ENCODE measurements at places on chromosomes 1 and 21.

GRCh38 chr1:161185732-161186311 is 8.5 kb upstream of the B4GALT3 start:
- no peak for DNase-seq

DNA sequence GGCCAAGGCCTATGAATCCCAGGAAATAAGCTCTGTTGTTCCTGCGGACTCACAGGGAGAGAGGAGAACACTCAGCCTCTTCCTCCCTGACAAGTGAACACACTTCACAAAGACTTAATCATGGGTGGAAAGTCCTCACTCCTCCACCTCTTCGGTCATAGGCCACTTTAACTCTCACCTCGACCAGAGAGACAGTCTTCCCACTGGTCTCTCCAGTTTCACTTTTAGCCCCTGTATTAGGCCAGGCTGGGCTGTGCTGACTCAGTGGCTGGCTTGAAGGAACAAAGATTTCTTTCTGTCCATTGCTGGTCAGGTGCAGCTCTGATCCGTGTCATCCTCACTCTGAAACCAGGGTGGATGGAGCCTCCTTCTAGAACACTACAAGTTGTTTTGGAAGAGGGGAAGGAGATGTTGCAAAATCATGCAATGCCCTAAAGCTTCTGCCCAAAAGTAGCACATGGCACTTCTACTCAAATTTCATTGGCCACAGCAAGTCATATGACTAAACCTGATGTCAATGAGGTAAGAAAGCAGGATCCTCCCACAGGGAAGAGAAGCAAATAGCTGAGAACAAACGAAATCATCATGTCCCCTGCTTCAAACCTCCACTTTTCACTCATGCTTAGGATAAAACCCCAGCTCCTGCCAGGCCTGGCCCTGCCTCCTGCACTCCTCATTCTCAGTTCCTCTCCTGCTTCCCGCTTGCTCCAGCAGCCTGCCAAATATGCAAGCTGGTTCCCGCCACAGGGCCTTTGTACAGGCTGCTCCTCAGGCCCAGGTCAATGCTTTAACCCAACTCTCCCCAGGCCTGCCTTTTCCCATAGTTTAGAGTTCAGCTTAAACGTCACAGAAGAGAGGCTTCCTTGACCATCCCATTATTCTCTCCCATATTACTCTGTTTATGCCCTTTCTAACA is 150.5 kb upstream of the RUNX3 start:
- DNase-seq = no peak

DNA sequence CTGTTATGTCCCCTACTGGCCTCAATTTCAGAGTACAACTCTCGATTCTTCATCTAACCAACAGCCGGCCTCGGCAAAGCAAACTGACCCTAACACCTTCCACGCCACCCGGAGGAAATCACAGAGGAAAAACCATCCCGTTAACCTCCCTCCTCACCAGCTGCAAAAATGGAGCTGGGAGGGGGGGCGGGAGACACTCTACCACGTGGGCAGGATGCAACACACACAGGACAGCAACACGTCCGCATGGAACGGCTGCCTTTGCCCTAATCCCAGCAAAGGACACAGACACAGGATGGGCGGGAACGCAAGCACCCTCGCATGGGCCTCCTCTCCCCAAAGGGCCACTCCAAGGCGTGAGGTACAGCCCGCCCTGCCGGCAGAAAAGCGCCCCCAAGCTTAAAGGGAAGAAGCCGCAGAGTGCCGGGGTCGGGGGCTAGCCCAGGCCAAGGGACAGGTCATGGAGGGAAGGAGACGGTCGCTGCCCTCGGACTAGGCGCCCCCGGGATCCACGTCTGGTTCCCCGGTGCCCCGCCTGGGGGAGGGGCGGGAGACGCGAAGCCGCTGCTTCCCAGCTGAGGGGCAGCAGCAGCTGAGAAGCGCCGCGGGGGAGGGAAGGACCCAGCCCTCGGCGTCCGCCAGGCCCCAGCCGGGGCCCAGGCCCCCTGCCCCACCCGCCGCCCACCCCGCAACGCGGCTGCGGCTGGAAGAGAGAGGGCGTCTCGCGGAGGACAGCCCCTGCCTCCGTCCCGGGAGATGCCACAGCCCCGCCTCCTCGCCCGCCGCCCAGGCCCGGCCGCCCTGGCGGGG is 590 bp downstream of the FOXJ3 start:
- DNase-seq = peak; percentile 52

DNA sequence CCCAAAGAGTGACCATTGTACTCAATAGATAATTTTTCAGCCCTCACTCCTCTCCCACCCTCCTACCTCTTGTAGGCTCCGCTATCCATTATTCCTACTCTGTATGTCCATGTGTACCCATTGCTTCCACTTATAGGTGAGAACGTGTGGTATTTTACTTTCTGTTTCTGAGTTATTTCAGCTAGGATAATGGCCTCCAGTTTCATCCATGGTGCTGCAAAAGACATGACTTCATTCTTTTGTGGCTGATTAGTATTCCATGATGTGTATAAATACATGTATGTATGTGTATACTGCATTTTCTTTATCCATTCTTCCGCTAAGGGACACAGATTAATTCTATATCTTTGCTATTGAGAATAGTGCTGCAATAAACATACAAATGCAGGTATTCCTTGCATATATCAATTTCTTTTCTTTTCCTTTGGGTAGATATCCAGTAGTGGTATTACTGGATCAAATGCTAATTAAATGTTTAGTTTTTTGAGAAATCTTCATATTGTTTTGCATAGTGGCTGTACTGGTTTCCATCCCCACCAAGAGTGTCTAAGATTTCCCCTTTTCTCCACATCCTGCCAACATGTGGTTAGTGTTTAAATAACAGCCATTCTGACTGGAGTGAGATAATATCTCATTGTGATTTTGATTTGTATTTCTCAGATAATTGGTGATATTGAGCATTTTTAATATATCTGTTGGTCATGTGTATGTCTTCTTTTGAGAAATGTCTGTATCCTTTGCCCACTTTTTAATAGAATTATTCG is 4.9 kb downstream of the LY9 start:
- peak; percentile 56 for DNase-seq

DNA sequence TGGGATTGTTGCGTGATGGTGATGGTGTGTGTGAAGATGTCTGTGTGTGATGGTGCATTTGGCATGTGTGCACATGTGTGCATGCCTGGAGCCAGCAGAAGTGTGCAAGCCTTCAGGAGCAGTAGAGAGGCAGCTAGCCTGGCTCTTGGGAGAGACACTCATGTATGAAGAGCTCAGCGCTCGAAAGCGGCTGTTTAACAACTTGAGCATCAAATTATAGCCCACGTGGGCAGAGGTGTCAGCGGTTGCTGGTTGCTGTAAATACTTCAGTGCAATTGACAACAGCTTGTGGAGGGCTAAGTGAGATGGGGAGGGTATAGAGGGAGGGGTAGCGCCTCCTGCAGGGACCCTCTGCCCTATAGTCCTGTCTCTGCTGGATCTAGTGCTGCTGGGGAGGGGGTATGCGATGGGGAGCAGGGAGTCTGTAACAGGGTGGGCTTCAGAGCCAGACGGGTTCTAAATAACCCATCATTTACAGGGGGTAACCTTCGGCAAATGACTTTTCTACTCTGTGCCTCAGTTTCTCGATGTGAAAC is 21.5 kb downstream of the FOXD2 start:
- no peak for DNase-seq

- DNase-seq = no peak
Observed at GRCh38 chr1:18527921-18528320, 47.2 kb downstream of the KLHDC7A start.

DNA sequence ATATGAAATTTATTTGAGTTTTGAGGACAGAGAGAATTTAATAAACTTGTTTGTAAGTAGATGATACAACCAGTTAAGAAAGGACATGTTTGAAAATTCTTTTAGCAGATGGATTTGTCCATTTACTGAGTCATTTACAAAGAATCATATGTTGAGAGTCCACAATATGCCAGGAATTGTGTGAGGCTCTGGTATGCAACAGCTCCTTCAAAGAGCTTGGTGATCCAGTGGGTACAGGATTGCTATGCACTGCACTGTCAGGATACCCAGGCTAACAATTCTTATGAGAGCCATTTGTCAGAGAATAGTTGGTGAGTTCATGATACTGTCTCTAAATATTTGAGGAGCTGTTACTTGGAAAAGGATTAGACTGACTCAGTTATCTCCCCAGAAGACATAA is 11.0 kb downstream of the DNM3 start:
- no peak for DNase-seq

GRCh38 chr1:182329471-182329870 is 62.1 kb downstream of the GLUL start:
- DNase-seq = no peak

DNA sequence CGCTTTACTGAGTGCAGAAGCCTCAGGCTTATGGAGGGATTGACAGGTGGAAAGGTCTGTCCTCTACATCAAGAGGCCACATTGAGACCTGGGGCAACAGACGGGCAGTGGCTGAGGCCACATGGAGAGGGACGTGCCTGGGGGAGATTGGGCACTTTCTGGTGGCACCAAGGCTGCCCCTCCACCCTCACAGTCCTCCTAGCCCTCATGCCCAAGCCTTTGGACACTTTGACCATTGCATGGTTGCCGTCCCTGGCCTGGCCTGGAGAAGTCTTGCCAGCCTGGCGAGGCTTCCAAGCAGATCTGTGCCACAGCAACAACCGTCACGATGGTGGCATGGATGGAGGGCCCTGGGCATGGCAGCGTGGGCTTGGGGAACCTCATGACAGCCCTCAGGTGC is 192.1 kb upstream of the VAMP3 start:
- DNase-seq = no peak

DNA sequence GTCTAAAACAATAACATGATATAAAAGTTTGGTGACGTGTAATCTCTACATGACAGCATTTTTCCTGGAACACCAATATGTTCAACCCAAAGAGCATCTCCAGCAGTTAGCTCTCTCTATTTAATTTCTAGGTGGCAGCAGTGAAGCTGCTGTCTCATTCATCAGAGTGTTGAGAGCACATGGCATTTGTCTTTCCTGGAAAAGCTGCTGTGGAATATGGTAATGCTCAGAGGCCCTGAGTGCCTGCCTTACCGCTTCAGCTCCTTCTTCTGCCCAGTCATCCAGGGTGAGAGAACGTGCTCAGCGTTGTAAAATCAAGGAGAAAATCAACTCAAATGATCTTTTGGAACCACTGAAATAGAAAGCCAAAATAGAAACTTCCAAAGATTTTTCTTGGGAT is 640.7 kb downstream of the ADGRL2 start:
- no peak for DNase-seq

- peak; percentile 66 for DNase-seq
Observed at GRCh38 chr1:112803906-112804762, 89.0 kb upstream of the PPM1J start.

DNA sequence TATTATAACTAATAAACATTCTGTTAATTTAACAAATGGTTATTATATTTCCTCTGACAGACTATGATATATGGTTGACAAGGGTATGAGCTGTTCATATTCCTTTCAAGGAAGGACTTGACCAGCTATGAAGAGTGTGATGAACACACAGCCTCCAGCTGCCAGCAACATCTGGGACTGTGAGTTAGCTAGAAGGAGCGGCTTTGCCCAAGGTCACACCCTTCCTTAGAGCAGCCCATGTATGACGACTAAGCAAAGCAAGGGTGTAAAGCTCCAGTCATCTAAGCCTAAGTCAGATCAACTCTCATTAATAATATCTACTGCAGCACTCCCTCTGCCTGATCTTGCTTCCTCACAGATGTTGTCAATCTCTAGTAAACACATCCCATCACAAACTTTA is 355.4 kb downstream of the PLPP3 start:
- DNase-seq = no peak

DNA sequence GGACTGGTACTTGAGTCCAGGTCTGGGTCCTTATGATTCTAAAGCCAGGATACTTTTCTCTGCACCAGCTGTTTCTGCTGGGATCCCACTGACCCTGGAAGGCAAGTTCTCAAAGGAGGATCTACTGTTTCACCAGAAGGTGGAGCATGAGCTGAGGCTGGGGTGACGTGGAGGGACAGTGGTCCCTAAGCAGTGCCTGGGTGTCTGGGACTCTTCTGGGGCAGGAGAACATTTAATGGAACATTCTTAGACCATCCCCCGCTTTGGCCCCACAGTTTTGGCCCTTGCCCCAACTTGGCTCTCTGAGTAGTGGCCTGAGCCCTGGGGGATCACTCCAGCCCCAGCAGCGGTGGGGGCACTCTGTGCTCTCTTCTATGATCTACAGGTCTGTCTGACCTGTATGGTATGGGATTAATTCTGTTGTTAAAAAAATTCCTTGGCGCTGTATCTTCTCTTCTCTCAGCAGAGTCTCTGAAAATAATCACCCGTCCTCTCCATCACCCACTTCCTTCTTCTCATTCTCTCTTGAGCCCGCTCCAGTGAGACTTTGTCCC is 60.3 kb upstream of the CSF3R start:
- DNase-seq = no peak

GRCh38 chr1:153921803-153922075 is 1.0 kb downstream of the GATAD2B start:
- DNase-seq = no peak

GRCh38 chr1:202251424-202252256 is 58.0 kb downstream of the LGR6 start:
- no peak for DNase-seq

GRCh38 chr21:44093761-44094160 is 13.4 kb upstream of the PWP2 start:
- DNase-seq = peak; percentile 14

GRCh38 chr21:38643404-38644023 is 145.2 kb upstream of the ERG start:
- no peak for DNase-seq

DNA sequence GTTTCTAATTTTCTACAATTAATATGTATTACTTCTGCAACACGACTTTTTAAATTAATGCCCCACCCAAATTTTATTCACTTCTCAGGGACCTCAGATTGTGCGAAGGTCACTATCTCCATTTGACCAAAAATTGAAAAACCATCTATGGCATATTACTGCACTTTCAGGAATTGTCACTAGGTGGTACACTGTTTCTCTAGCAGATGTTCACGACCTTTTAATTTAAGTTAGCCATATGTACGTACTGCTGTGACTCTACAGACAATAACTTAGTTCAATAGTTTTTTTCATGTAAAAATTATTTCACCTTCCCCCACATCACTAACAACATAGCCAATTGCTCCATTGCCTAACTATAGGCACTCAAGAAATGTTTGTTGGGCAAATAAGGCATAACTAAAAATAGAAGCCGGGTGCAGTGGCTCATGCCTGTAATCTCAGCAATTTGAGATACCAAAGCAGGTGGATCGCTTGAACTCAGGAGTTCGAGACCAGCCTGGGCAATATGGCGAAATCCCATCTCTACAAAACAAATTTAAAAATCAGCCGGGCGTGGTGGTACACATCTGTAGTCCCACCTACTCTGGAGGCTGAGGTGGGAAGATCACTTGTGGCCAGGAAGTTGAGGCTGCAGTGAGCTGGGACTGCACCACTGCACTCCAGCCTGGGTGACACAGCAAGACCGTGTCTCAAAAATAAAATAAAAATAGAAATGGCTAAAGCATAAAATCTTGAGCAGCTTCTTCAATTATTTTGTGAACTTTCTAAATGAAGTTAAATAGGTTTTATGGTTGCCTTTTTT is 75.7 kb upstream of the PKN2 start:
- DNase-seq = no peak

DNA sequence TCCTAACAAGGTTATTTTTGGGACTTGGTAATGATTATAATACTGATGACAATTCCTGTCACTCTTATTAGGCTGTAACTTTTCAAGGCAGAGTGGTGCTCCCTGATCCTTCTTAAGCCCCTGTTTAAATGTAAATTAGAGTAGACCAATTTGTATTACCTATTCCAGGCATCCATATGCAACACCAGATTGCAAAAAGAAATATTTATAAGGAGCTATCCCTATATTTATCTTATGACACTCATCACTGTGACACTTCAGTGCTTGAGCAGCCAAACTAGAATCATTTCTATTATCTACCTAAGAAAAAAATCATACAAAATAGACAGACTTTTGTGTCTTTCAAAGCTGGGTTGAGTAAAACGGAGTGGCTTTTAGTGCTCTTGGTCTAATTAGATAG is 462.7 kb downstream of the ADGRL2 start:
- no peak for DNase-seq

Measured in activated CD8-positive, alpha-beta T cell treated with anti-CD3 and anti-CD28 coated beads, Interleukin-2, amount 10 ng/mL, durations not matched to agents 7 days and 5 days (primary cell).